ENCODE measurements at places on chromosomes 16 and 17.

DNA sequence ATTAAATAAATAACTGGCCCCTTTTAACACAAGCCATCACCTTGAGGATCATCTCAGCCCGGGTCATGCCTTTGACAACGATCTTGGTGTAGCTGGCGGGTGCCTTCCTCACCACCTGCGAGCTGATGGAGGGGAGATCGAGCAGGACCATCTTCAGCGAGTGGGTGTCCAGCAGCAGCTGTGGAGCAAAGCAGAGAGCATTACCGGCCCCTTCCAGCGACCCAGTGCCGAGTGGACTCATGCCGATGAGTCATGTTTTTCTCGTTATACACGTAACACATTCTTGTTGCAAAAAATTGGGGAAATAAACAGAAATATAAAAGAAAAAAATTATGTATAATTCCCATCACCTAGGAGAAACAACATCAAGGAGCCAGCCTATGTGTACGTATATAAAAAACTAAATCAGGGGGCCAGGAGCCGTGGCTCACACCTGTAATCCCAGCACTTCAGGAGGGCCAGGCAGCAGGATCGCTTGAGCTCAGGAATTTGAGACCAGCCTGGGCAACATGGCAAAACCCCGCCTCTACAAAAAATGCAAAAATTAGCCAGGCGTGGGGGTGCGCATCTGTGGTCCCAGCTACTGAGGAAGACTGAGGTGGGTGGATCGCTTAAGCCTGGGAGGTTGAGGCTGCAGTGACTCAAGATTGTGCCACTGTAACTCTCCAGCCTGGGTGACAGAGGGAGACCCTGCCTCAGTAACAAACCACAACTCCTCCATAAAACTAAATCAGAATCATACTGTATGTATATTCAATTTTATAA lies 169.1 kb upstream of the RPH3AL start:
- no peak for DNase-seq

GRCh38 chr16:23333831-23334456 lies 31.8 kb downstream of the SCNN1B start:
- no peak for DNase-seq

GRCh38 chr16:64090327-64090726 lies 1031.5 kb downstream of the CDH11 start:
- DNase-seq = no peak

GRCh38 chr17:4485676-4486646 lies 12.7 kb upstream of the SPNS2 start:
- DNase-seq = peak; percentile 80

GRCh38 chr16:1156055-1156982 lies 3.4 kb downstream of the CACNA1H start:
- DNase-seq = no peak

GRCh38 chr16:82895843-82896242 lies 269.1 kb downstream of the CDH13 start:
- DNase-seq = no peak

- DNase-seq = peak; percentile 87
These were observed at the start of gene MAP3K14 for GRCh38 chr17:45316434-45317110. TSS of gene MAP3K14 (minus strand) at chr17:45317020. CDS start at chr17:45290745, 26,275 bp downstream.

DNA sequence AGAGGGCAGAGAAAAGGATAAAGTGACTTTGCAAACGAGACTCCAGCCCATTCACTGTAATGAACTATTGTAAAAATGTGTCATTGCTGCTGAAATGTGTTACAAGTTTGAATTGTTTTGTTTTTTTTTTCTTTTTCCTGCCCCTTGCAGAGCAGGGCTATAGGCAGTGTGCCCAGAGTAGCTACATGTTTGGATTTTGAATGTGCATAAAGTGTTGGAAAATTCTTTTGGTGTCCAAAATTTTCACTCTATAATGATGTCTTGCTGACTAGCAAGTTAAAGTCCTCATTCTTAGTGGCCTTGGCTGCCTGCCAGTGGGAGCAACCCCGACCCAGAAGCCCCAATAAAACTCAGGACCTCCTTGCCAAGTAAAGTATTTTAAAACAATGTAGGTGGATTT lies 66.5 kb downstream of the IGF2BP1 start:
- no peak for DNase-seq

- no peak for DNase-seq
These were observed 3.0 kb upstream of the TMEM204 start for GRCh38 chr16:1530349-1530882.

DNA sequence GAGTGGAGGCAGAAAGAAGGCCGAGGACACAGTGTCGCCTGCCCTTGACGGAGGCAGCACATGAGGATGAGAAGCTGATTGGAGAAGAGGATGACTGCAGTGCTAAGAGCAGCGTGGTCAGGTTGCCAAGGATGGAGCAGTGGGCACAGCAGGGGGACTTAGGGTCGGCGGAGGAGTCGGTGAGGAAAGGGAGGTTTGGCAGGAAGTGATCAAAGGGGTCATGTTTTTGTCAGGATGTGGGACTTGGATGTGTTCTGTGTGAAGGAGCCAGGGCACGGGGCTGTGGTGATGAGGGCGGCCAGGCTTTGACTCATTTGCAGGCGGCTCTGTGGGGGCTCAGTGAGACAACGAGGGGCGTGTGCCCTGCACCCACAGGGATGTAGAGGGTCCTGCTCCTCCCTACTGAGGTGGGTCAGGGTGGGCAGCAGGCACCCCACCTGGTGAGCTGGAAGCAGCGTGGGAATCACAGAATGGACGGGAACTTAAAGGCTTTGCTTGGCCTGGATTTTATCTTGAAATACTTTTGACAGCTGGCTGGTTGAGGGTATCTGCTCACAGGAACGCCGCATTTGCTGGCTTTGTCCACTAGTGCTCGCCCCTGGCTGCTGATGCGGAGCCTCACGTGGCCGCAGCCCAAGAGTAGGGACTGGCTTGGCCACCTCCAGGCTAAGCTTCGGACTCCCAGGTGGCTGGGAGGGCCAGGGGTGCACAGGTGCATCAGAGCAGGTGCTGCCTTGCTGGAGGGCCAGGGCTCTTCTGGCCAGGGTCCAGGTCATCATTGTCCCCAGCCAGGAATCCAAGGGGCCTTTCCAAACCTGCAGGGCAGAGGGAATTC lies 6.0 kb downstream of the MPG start:
- DNase-seq = peak; percentile 43

DNA sequence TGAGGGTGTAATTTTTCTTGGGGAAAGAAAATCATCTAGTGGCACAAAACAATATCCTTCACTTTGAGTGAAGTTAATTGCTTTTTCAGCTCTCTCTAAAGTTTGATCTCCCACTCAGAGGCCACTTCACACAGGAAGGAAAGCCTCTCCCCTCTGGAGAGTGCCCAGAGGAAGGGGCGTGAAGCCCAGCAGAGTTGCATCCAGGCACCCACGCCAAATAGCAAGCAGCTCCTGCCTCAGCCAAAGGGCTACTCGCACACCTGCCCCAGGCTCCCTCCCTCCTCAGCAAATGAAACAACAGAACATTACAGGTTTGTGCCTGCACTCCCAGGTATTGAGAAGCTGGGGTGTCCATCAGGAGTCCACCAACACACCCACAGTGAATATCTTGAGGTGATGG lies 183.0 kb upstream of the RPL38 start:
- no peak for DNase-seq

DNA sequence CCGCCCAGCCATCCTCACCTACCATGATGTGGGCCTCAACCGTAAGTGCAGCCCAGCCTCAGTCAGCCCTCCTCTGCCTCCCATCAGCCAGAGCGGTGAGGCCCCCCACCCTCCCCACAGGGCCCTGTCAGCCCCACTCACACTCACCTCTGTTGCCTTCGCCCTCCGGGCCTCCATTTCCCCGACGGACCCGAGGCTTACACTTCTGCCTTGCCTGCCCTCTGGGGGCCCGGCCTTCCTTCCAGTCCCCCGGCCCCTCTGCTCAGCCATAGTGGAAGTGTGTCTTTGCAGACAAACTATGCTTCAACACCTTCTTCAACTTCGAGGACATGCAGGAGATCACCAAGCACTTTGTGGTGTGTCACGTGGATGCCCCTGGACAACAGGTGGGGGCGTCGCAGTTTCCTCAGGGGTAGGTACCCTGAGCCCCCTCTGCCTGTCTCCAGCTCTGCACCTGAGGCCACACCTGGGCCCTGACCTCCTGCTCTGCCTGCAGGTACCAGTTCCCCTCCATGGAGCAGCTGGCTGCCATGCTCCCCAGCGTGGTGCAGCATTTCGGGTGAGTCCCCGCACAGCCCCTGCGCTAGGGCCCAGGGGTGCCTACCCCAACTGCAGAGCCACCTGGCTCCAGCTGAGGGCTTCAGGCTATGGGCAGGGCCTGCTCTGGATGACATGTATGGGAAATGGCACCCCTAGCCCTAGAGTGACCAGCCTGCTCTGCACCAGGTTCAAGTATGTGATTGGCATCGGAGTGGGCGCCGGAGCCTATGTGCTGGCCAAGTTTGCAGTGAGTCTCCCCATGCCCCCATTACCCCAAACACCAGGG lies 4.1 kb downstream of the NDRG4 start:
- DNase-seq = no peak

DNA sequence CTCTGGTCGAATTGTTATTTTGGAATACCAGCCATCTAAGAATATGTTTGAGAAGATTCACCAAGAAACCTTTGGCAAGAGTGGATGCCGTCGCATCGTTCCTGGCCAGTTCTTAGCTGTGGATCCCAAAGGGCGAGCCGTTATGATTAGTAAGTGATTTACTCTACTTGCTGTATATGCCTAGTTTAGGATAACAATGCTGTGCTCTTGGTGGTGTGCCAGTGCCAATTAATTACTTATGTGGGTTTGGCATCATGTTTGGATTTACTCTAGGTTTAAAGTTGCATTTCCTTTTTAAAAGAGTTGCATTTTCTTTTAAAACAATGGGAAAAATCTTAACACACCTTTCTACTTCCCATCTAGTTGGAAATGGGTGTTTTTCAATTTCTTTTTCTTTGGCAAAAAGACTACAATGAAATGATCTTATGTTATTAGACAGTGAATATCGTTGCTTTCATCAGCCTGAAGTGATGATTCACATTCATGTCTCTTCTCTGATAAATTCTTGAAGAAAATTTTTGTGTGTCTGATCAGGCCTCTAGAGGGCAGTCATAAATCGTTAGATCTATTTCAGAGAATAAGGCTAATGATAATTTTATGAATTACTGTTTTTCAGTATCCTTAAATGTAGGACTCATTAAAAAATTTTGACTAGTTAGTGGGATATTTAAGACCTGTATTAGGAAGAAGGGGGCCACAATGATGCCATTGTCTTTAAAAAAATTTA lies 5.6 kb downstream of the SF3B3 start:
- DNase-seq = peak; percentile 40

DNA sequence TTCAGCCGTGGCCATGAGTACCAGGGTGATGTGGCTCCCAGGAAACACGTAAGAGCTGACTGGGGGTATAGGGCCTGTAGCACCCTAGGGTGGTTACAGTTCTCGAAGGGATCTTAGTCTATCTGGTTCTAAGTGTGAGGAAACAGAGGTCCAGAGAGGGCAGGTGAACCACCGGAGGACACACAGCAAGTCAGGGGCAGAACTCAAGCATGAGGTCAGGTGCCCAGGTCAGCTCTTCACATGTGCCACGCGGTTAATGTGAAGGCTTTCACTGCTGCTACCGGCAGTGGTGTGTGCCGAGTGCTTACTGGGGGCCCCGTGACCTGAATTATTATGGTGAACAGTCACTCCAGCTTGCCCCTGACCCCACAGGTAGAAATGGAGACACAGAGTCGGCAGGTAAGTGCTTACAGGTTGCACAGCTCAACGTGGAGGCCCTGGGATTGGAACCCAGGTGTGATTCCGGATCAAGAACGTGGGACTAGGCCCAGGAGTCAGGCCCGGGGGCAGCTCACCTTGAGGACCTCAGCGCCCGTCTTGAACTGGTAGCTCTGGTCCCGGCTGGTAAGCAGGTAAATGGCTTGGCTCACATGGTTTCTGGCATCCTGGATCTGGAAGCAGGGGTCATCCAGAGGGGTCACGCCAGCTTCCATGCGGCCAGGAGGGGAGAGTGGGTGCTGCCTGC lies 3.1 kb downstream of the ROGDI start:
- DNase-seq = no peak

DNA sequence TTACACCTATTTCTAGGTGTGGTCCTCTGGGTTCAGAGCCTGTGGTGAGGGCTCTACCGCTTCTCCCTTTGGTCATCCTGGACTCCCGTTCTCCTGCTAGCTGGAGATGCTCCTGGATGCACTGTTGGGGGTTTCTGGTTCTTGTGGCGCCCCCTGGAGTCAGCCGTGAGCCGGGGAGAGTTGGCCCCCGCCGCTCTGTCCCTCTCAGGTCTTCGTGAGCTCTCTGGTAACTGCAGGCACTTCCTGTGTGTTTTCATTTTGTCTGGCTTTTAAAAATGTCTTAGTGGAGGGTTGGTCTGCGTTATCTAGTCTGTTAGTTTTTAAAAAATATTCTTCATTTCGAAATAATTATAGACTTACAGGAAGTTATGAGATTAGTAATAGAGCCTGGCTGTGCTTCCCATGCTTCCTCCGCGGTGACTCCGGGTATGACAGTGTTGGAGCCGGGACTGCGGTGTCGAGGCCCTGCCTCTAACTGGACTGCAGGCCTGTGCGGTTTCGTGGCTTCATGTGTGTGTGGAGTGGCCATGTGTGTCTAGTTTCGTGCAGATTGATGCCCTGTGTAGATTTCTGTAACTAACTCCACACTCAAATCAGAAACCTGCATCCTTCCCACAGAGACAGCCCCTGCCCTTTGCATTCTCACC lies 78.0 kb upstream of the ZNF750 start:
- DNase-seq = peak; percentile 14

GRCh38 chr16:83974475-83974874 lies 6.4 kb downstream of the NECAB2 start:
- no peak for DNase-seq

- DNase-seq = no peak
These were observed 4.1 kb downstream of the USP31 start for GRCh38 chr16:23145186-23145585.

DNA sequence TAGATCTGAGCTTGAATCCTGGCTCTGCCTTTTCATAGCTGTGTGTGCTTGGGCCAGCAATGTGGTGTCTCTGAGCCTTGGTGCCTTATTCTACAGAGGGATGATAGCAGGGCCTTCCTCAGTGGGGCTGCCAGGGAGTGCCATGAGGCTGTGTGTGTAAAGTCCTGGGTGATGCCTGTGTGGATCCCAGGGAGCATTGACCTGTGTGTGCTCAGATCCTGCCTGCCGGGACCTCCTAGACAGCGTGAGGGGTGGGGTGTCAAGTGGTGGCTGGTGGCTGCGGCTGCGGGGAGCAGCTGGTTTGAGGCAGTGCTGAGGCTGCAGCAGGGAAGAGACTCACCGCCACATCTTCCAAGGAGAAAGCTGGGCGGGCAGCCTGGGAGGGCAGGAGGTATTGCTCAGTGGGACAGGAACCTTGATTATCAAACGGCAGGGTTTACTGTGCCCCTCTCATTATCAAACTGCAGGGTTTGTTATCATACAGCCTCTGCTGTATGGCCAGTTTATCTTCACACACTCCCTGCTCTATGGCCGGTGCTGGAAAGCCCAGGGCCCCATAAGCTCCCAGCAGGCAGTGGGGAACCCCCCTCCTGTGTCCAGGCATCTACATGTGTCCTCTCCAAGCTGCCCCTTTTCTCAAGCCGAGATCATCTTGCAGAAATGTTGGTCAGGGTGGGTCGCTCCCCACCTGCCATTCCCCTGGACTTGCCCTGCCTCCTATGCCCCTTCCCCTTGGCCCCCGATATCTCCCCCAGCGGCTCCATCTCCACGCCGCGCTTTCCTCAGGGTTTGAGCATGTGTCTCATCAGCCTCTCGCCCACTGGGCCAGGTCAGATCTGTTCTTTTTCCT lies 3.1 kb upstream of the ADCY7 start:
- DNase-seq = no peak

- peak; percentile 65 for DNase-seq
These were observed 618 bp downstream of the GGA3 start for GRCh38 chr17:75260641-75261335.

GRCh38 chr17:7419819-7420610 lies at the start of gene SPEM1:
TSS of gene SPEM1 (plus strand) at chr17:7420324. CDS start at chr17:7420385, 61 bp downstream.
- DNase-seq = no peak

- no peak for DNase-seq
These were observed 646 bp downstream of the KIF22 start for GRCh38 chr16:29790949-29791844.

Measured in common myeloid progenitor, CD34-positive (primary cell).